ENCODE measurements at places on chromosomes 13 and 19.

- DNase-seq, result no peak
Observed at GRCh38 chr19:43768273-43769050, 12.3 kb downstream of the KCNN4 start.

DNA sequence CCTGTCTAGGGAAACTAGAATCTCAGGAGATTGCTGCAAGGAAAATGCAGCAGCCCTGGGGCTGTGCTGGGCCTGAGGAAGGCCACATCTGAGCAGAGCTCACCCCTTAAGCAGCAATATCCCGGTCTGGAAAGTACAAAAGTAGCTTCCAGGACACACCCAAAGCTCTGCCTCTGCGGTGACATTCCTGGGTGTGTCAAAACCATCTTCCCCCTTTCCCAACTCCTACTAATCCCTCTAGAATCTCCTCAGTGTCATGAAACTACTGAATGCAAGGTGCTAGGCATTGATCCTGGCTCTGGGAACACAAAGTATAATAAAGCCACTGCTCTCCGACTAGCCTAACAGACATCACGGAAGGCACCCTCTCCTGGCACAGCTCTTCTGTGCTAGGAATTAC, 5.0 kb downstream of the PBX4 start:
- no peak for DNase-seq

GRCh38 chr19:5122671-5123409, 153.9 kb downstream of the KDM4B start:
- no peak for DNase-seq

- no peak for DNase-seq
Observed at GRCh38 chr19:17829855-17830566, 8.7 kb upstream of the INSL3 start.

DNA sequence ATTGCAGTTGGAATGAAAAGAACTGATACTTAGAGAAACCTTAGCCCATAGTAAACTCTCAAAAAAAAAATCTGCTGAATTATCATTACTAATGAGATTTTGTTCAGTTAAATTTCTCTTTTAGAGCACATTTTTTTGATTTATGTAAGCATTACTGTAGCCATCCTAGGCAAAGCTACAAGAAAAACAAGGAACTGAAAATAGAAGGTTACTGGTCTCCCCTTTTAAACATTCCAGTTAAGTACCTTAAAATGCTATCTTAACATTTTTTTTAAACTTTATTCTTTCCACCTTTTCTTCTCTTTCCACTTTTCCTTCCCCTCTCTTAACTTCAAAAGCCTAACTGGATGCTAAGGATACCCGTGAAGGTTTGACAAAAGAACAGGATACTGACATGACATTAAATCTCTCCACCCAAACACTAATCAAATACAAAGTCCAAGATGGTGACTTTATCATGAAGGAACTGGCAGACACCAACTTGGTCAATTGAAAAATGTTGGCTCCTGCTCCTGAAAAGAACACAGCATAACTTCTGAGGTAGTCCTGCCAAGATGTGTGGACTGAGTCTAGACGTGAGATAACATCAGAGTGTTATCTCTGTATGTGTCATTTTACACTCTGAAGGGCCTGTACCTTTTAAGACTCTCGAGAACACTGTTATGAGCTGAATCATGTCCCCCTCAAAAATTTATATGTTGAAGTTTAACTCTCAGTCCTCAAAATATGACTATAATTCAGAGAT, 29.5 kb upstream of the SACS start:
- no peak for DNase-seq

Measured in GM06990 (cell line).